ENCODE measurements at places on chromosomes 7 and 10.

DNA sequence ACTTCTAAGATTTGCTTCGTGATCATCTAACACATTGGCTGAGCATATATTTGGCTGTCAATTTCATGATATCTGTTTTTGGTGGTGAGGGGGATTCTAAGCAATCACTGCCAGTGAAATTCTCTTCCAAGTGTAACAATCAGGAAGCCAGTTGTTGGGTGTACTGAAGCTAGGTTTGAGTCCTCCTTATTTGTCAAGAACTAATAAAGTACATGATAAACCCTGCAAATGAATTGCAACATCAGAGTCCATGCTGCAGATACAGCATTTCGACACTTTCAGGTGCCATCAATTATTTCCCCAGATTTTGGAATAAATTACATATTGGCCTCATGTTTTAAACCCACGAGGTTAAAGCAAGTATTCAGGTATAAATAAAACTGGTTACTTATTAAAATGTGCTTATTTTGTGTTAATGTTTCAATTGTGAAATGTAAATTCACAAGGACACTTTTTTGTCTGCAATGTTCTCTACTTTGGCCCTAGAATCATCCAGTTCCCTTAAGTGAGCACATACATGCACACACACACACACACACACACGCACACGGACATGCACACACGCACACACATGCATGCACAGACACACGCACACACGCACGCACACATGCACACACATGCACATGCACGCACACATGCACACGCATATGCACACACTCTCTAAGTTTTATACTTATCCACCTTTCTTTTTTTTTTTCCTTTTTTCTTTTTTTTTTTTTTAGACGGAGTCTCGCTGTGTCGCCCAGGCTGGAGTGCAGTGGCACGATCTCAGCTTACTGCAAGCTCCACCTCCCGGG lies 510.2 kb upstream of the KLF6 start:
- DNase-seq, result no peak

DNA sequence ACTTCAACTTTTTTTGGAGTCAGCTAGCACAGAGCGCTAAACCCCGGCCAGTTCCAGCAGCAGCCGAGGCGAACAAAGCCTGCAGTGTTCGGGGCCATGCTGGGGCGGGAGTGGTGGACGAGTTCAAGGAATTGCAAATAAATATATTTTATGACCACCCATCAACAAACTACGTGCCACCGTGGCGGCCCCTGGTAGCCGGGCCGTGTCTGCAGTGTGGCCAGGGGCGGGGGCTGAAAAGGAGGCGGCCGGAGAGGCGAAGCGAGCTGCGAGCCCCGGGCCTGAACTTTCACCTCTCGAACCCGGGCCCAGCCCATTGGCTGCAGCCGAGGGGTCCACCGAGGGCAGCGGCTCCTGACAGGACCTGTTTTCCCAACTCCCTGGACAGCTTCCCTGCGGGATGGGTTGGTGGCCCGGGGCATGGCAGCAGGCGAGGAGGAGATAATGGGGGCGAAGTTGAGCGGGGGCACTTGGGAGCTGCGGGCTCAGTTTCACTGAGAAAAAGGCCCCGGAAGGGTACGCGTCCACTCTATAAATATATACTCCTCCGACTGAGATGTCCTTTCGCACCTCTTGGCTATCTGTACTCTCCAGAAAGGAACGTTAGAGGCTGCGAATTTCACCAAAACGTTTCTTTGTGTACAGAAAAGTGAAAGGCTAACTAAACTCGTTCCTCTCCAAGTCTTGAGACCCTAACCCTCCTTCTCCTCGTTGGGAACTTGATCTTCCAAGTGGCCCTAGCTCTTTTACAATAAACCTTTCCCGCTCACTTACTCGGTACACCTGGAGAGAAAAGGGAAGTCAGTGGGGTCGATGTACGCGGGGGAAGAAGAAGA lies 164.6 kb upstream of the PPP1R3A start:
- no peak for DNase-seq

DNA sequence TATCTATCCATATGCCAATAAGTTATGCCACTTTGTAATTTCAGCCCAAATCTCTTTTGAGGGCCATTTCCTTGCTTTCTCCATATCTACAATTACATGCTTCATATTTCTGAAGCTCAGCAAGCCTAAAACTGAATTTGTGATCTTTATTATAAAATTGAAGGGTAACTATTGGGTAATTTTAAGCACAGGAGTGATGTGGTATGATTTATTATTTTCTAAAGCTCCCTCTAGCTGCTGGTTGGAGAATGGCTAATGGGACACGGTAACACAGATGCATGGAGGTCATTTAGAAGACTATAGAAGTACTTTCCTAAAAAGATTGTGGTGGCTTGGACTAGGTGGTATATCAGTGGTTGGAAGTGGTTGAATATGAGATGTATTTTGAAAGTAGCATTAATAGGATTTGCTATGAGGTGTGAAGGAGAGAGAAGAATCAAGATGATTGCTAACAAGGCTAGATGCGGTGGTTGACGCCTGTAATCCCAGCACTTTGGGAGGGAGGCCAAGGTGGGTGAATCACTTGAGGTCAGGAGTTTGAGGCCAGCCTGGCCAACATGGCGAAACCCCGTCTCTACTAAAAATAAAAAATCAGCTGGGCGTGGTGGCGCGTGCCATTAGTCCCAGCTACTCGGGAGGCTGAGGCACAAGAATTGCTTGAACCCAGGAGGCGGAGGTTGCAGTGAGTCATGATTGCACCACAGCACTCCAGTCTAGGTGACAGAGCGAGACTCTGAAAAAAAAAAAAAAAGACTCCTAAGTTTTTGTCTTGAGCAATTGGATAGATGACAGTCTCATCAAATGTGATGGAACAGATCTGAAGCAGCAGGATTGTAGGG lies 13.9 kb downstream of the KLHDC10 start:
- DNase-seq, result no peak

DNA sequence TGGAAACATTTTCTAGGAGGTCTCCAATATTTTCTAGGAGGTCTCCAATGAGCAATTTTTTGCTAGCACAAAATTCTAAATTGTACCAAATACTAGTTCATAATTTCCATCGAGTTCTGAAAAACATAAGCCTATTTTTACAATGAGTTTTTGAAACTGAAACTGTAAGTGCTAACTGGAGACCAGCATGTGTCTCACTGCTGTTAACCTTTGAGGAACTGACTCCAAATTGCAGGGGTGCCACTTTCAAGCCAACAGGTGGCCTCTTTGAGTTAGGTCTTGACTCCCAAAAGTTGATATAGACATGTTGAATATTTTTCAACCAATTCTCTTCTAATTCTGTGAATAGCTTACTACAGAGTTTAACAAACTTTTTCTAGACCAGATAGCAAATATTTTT lies 58.8 kb downstream of the CAV1 start:
- peak; percentile 26 for DNase-seq

DNA sequence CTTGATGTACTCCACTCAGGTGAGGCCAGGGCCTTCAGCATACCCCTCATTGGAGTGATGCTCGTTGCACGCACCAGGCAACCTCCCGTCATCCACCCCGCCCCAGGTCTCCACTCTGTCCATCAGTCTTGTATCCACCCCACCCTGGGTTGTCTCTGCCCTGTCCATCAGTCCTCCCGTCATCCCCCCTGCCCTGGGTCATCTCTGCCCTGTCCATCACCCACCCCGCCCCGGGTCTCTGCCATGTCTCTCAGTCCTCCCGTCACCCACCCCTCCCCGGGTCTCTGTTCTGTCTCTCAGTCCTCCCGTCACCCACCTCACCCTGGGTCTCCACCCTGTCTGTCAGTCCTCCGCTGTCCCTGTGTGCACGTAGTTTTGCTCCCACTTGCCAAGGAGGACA lies 59.9 kb downstream of the WDR37 start:
- no peak for DNase-seq

DNA sequence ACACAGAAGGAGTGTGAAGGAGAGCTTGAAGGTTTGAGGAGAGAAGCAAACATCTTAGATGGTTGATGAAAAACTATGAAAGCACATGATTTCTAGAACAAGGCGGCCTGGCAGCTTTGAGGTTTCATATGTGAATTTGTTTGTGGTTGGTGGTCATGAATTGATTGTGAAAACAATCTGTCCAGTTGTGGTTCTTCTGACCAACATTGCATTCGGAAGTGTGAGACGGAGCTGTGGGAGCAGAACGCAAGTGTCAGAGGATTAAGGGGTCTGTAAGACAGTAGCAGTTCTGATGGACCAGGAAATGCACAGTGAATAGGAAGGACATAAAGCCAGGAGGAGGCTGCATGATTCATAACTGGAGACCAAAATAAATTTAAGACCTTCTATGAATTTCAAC lies 594.6 kb downstream of the NXPH1 start:
- DNase-seq, result no peak

GRCh38 chr7:150780292-150780691 lies 19.9 kb downstream of the TMEM176B start:
- no peak for DNase-seq

Data from stimulated activated naive B cell treated with anti-CD40 and anti-IgM and Interleukin-4, amounts not matched to agents 10 μg/mL and 1 μg/mL and 100 μg/mL, for 72 hours (primary cell).